Upper lobe of left lung (tissue), 6 donors: ENCODE measurements at places on chromosomes 1 and 21.

- no peak for DNase-seq
Measured at GRCh38 chr1:218374401-218375353, 29.5 kb downstream of the TGFB2 start.

GRCh38 chr1:163290025-163290640 lies 31.6 kb upstream of the NUF2 start:
- DNase-seq, result no peak

DNA sequence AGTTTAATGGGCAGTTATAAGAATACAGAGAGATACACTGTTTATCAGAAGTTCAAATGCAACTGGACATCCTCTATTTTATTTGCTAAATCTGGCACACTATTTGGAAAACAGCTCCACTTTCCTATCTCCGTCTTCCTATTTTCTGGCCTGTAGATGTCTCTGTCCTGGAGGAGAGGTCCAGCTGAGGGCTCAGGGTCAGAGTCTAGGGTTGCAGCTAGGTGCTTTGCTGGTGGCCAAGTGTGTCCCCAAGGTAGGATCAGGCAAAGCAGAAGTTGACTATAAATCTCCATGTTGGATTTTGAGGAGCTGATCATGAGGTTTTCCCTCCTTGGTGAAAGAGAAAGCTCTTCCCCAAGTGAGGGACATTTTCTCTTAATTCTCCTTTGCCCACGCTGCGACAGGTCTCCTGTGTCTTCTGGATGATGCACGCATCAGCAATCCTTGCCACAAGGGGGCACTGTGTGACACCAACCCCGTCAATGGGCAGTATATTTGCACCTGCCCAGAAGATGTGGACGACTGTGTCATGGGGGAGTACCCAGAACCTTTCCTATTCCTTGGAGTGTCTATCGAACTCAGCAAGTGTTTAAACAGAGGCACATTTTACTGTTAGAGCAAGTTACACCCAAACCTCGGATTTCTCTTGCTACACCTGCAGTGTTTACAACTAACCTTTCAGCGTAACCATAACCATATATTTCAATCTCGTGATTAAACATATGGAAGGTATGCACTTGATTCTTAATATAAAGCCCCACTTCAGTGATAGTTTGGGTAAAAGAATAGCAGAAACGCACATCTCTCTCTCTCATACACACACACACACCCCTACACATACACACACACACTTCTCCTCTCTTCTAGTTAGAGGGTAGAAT lies 10.2 kb downstream of the ADAM30 start:
- DNase-seq, result peak; percentile 53

- DNase-seq, result no peak
Measured at GRCh38 chr1:23417570-23417969, 7.0 kb downstream of the TCEA3 start.

DNA sequence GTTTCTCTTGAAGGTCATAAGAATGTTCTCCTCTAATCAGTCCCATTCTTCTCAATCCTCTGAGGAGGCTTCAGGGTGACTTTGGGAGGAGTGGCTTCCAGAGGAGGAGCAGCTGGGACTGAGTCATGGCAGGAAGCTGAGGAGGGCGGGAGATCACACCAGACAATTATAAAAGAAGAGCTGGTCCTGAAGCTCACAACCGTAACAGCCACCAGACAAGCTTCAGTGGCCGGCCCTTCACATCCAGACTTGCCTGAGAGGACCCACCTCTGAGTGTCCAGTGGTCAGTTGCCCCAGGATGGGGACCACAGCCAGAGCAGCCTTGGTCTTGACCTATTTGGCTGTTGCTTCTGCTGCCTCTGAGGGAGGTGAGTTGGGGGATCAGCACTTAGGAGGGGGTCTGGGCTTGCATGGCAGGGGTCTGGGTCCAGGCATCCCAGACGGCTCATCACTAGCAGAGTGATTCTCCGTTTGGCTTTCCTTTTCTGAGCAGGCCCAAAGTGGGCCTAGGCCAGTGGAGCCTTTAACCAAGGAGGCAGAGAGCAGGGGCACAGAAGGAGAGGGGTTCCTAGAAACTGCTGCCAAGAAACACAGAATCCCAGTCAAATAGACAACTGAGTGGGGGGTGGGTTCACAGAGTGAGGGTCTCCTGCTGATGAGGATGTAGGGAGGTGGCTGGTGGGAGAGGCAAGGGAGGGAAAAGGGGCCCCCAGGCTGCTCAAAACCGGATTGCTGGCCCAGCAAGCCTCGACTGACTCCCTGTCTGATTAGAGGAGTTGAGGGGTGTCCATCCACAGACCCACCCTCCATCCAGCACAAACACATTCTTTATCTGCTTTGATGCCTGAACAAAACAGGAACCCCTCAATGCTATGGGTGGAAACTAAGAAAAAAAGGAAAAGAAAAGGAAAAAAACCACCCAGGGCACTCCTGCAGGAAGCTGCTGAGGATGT lies at the start of gene ECM1:
Gene ECM1 (plus strand): TSS at position 198 of the 953 bp plus-strand sequence. CDS start 101 bp downstream, at position 299.
- peak; percentile 63 for DNase-seq

GRCh38 chr1:225768662-225769426 lies 8.8 kb upstream of the SRP9 start:
- DNase-seq, result peak; percentile 18

- DNase-seq, result no peak
Measured at GRCh38 chr1:25683731-25684130, 67.1 kb downstream of the MAN1C1 start.
